NCI-H1930 (cell line): ENCODE measurements at places on chromosomes 7 and 10.

GRCh38 chr10:124000792-124001201 is 92.6 kb downstream of the CHST15 start:
- DNase-seq, result no peak

DNA sequence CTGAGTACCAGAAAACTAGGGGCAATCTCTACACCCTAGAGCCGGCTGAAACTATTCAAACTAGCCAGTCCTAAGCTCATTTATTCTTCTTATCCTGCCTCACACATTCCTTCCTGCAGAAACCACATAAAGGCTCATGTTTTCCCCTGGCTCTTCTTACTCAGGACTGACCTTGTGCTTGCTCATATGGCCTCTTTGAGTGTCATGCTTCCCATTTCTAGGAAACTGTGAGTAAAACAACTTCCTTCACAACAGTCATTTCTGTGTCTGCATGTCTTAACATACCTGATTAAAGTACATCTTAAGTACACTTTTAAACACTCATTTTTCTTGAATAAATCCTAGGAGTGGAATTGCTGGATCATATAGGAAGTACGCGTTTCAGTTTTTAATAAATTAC is 52.3 kb upstream of the KIAA1217 start:
- no peak for DNase-seq

- no peak for DNase-seq
Observed at GRCh38 chr7:38846280-38846679, 62.7 kb downstream of the VPS41 start.

GRCh38 chr7:48111596-48111995 is 22.5 kb downstream of the UPP1 start:
- DNase-seq, result no peak

DNA sequence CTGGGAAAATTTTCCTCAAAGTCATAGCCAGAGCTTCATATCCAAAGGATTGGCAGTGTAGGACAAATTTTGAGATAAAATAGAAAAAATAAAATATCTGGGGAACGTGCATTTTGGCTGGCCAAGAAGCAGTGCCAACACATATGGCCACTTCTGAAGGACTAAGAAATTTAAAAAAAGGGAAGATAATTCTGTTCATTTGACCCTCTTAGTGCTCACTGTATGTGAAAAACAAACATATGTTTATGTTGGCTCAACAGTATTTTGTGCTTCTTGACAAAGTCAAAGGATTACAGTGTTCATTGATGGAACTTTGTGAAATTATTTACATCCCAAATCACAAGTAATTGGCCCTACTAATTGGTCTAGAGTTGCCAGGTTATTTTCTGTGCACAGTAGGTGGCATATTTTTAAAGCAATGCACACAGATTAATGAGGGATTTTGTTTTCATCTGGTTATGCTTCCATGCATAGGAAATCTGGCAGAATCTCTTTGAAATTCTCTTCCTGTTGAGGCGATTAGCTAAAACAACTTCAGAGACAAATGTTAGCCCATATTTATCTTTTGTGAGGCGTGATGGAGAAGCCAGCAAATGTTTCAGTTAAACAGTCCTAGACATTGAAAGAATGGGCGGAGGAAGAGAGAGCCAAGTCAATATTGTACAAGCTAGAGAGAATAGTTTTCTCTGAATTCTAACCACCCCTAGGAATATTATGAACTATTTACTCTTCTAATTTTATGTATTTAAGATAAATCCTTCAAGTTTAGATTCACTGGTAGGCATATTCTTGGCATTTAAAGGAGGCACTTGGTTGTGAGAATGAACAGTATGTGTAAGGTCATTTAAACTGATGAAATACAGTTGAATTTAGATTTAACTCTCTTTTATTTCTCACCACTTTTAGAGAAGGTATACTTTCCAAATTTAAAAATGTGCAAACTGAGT is 237.7 kb upstream of the MBL2 start:
- no peak for DNase-seq

- no peak for DNase-seq
Observed at GRCh38 chr7:20219062-20219445, 1.9 kb upstream of the MACC1 start.
